ENCODE measurements at places on chromosomes 7 and 10.

DNA sequence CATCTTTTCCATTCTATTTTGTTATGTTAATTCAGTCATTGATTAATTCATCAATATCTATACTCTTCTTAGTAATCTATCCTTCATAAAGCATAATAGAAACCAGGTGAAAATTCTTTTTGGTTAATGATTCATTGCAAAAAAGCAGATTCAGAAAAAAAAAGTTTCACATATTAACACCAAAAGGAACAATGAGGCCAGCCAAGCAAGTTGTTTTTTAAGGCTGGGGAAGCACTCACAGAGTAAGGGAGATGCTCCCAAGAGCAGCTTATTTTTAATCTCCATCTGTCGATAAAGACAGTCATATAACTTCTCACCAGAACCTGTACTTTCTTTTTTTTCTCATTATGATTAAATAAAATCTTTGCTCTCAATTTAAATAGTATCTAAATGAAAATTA lies 95.8 kb downstream of the CACNA2D1 start:
- DNase-seq = no peak

DNA sequence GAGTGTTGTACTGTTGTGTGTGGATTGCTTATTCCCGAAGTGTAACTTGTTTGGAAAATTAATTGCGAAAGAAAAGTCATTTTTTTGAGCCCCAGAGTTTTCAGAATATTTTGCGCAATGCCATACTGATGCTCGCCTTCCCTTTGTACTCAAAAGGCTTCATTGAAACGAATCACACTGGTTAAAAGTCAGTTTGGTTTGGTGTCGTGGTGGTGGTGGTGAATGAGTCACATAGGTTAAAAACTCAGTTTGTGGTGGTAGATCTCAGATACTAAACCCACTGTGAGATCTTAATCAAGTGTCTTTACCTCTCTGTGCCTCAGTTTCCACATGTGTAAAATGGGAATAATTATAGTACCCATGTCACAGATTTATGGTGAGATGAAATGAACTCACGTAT lies 61.1 kb upstream of the IL6 start:
- no peak for DNase-seq

- DNase-seq = no peak
Observed at GRCh38 chr10:133227256-133227655, 2.8 kb upstream of the UTF1 start.

- DNase-seq = no peak
Observed at GRCh38 chr10:79932841-79933379, 16.0 kb downstream of the SFTPD start.

DNA sequence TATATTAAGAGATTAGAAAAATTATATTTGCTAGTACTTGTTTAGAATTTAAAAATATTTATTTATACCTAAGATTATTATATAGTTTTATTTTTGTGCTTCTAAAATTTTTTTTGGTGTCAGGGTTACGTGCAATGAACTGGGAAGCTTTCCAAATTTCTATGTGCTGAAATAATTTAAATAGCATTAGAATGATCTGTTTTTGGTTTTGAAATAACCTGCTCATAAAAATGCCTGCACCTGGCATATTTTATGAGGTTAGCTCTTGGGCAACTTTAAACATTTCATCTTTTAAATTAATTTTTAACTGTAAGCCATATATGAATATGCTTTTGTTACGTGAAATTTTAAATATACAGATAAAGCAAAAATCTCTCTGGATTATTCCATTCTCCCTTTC lies 482.5 kb downstream of the GLRX3 start:
- no peak for DNase-seq

DNA sequence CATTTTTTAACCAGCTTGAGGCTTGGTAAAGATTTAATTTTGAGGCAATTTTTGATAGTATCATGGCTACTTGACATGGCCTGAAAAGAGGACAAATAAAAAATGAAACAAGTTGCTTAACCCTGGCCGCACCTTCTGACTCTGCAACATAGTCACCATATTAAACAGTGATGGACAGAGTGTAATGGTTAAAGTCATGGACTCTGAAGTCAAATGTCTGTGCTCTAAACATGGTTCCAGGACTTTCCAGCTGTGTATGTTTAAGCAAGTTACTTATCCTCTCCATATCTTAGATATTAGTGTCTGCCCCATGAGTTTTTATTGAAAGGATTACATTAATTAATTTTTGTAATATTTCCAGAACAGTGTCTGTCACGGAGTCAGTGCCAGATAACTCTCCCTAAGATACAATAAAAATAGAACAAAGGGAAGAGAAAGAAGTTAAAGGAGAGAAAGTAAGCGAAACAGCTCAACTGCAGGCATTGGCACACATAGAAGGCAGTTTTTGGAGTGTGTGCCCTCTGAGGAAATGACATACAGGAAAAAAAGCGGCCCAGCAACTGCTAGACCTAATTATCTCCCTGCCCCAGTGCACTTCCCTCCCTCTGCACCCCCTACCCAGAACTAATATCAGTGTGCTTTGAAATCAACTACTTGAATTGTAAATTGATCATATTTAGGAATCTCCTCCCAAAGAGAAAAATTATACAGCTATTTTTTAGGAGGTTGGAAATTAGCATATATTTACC lies 65.3 kb downstream of the MACC1 start:
- DNase-seq = no peak

DNA sequence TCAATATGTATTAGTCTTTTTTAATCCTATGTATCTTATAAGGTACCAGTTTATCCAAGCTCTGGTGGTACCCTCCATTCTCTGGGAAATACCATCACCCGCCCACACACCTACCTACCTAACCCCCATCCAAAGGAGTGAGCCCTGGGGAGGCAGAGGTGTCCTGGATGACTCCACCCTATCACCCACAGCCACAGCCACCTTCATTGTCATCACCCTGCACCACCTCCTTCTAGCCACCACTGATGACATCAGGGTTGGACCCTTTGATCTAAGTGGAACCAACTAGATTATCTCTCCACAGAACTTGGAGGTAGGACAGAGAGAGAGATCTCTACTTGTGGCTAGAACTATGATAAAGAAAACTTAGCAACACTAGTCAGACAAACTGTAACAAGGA lies 259.4 kb downstream of the PARD3 start:
- no peak for DNase-seq

GRCh38 chr7:94453898-94454297 lies 55.7 kb upstream of the CASD1 start:
- no peak for DNase-seq

- no peak for DNase-seq
Observed at GRCh38 chr7:72260406-72260805, 151.7 kb downstream of the CALN1 start.

DNA sequence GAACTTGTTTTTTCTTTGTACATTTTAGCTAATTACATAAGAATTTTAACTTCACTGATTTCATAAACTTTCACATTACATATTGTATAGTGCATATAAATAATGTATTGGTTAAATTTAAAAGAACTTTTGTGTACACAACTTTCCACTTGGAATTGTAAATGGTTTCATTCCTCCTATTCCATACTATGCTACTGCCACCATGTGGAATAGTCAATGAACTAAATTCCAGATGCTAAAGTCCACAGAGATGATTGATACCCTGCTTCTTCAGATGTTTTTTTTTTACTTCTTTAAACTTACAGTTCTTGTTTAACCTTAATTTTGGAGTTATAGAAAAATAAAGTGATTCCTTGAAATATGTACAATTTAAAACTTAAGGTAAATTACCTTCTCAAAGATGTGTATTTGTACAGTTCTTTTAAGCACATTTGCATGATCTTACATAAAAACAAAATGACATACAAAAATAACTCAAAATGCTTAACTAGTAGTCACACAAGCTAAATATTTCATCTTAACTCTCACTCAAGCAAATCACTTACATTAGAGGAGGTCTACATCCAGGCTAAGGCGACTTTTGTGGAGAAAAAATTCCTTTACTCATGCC lies 247.6 kb upstream of the HGF start:
- DNase-seq = no peak

DNA sequence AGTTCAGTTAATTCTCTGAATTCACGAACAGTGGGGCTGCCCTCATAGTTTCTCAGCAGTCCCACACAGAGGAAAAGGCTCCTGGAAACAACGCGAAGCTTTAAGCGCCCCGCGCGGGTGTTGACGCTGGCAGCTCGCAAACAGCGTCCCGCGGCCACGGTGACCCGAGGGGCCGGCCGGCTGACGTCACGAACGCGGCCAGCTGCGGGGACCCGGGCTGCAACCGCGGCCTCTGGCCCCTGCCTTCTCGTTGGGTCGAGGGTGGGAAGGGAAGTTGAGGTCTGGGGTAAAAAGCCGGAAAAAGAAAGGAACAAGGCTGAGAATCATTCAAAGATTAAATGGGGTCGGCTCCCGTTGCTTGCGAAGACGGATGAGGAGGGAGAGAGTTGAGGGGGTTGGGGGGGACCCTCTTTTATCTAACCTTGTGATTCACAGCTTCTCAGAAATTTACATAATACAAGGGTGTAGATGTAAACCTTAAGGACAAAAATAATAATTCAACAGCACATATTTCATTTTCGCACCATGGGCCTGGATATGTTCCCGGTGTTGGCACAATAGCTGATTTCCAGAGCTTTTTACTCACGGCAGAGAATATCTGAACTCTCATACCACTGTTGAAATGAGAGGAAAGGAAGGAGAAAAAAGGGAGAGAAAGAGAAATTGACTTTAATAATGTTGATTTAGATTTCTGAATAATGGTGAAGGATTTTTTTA lies 7.3 kb upstream of the FEZF1 start:
- DNase-seq = no peak

Measured in stimulated activated CD8-positive, alpha-beta memory T cell treated with anti-CD3 and anti-CD28 coated beads, Interleukin-4, amount 100 ng/mL, for 1 hour (primary cell).